D721Med (cell line): ENCODE measurements at places on chromosomes 2 and 18.

GRCh38 chr2:207640661-207641060 is 15.5 kb upstream of the METTL21A start:
- no peak for DNase-seq

DNA sequence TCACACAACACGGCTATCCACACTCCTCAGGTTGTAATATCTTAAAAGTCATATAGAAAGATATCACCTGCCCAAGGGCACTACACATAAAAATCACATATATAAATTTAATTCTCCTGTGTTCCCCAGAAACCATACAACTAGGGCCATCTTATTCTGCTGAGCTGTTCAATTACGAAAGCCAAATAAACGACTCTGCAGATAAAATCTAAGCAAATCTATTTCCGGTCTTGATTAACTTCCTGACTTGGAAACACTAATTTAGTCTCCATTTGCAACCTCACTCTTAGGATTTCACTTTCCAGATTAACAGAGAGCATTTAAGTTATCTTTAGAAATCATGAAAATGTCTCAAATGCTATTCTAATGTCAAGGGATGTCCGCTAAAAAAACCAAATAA is 23.9 kb upstream of the STK17B start:
- no peak for DNase-seq

DNA sequence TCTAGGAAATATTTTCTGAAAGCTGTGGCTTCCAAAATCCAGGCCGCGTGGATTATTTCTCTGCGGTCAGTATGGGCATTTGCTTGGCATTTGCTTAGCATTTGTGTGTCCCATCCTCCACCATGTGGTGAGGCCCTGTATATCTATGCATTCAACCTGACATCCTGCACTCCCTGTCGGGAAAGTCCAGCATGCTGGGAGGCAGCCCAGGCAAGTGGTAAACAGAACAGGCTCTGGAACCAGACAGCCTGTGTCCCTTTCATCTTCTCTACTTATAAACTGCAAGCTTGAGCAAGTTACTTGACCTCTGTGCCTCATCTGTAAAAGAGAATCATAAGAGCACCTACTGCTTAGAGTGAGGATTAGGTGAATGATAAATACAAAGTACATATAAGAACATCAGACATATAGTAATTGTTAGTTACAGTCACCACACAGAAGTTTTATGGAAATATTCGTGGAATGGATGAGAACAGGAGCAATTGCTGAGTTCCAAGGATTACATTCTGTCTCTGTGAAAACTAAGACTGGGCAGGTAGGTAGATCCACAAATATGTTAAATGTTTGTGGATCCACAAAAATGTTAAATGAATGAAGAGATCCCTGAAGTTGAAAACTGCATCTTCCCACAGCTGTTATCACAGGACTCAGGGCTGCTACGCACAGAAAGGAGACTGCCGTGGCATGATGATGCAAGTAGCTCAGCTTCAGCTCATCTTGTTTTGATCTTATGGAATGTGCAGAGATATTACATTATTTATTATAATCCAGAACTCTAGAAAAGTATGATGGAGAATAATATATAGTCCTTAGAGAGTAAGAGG is 317.0 kb upstream of the MMADHC start:
- DNase-seq, result no peak

GRCh38 chr2:238259061-238260020 is 19.5 kb upstream of the HES6 start:
- DNase-seq, result no peak

GRCh38 chr2:44016282-44016681 is 20.5 kb upstream of the LRPPRC start:
- DNase-seq, result no peak

DNA sequence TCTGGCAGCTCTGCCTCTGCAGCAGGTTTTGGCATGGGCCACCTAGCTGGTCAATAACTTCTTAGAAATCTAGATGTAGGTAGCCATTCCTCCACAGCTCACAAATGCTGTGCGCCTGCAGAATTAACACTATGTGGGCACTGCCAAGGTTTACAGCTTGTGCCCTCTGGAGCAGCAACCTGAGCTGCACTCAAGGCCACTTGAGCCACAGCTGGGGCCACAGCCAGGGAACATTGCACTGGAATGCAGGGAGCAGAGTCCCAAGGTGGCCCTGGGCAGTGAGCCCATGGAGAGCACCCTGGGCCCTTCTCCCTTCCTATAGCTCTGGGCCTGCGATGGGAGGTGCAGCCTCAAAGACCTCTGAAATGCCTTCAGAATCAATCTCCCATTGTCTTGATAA is 365.3 kb downstream of the SATB2 start:
- DNase-seq, result no peak

DNA sequence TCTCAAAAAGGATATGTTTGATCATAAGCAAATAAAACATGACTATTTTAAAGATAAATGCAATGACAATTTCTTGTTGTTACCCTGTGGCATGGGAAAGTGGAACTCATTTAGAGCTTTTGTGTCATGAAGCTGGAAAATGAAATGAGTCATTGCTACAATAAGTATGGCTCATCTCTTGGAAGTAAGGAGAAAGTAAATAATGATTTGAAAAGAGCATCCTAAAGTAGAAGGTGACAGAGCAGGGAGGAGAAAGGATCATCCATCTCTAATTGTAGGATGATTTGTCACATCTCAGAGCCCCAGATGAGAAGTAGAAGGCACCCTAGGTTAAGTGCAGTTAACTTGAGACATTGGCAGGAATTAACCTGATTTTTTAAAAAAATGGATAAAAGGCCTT is 200.5 kb downstream of the CPS1 start:
- no peak for DNase-seq

GRCh38 chr2:239932881-239933735 is 92.0 kb downstream of the NDUFA10 start:
- DNase-seq, result no peak

DNA sequence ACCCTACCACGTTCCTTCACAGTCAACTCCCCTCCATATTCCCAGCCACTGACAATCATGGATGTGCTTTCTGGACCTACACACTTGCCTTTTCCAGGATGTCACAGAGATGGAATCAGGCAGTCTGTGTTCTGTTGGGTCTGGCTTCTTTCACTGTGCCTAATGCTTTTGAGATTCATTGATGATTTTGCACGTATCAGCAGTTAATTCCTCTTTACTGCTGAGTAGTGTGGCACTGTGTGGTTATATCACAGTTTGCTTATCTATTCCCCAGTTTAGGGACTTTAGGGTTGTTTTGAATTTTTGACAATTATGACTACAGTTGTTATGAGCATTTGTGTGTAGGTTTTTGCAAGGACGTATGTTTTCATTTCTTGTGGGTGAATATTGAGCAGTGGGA is 191.7 kb downstream of the ACKR3 start:
- DNase-seq, result no peak

GRCh38 chr2:88329815-88330603 is 122.5 kb downstream of the FOXI3 start:
- DNase-seq, result no peak

DNA sequence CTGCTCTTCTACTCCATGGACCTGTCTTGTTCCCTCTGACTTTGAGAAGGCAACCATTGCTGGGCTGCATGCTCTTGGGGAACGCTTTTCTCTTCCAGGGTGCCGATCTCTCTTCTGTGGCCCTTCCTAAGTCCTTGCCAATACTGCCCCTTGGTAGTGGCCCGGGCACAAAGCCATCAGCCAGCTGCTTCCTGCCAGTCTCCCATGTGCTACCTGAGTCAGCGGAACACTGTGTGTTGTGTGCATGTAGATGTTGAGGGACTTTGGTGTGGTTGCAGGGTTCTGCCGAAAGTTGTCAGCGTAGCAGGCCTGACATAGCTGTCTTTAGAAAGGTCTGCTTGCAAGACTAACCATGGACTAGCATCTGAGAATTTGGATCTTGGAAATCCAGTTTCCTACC is 35.4 kb downstream of the MGAT5 start:
- DNase-seq, result no peak

- no peak for DNase-seq
Measured at GRCh38 chr2:12010059-12010458, 263.6 kb downstream of the LPIN1 start.

DNA sequence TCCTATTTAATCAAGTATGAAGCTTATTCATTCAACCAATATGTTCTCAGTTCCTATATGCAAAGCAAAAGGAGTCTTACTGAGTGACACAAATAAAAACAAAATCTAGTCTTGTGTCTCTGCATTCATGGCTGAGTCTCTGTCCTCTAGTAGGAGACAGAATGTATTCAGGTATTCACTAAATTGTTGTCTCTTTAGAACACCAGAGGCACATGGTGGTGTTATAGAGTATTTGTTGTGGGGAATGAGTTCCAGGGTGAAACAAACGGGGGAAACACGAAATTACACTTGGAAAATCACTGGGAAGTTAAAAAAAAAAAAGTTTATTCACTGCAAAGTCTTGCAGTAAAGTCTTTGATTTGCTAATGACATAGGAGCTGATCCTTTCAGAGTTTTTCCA is 131.7 kb upstream of the FSHR start:
- DNase-seq, result no peak

- no peak for DNase-seq
Measured at GRCh38 chr2:10362096-10362897, 59.6 kb downstream of the HPCAL1 start.

DNA sequence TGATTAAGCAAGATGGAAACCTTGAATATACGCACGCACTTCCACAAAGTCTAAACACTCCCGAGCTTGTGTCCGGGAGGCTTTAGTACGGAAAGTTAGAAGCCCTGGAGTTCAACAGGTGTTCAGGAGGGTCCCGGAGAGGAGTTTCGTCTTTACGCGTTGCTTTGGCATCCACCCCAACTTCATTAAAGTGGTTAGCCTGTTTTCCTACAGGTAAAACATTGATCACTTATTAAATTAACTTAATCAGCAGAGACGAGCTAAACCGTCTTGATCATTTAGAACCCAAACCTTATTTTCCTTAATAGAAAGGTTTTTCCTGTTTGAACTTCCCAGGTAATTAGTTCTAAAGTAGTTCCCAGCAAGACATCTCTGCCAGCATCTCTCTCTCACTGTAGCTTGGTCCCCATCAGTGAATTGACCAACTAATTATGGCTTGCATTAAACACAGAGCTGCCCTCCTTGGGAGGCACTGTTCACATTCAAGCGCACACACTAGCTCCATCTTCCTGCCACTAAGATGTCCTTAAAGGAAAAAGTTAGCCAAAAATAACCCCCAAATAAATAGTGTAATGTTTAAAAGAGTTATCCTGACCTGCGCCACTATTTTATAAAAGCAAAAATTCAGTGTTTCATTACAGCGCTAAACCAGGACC is 1.4 kb downstream of the NPAS2 start:
- no peak for DNase-seq

DNA sequence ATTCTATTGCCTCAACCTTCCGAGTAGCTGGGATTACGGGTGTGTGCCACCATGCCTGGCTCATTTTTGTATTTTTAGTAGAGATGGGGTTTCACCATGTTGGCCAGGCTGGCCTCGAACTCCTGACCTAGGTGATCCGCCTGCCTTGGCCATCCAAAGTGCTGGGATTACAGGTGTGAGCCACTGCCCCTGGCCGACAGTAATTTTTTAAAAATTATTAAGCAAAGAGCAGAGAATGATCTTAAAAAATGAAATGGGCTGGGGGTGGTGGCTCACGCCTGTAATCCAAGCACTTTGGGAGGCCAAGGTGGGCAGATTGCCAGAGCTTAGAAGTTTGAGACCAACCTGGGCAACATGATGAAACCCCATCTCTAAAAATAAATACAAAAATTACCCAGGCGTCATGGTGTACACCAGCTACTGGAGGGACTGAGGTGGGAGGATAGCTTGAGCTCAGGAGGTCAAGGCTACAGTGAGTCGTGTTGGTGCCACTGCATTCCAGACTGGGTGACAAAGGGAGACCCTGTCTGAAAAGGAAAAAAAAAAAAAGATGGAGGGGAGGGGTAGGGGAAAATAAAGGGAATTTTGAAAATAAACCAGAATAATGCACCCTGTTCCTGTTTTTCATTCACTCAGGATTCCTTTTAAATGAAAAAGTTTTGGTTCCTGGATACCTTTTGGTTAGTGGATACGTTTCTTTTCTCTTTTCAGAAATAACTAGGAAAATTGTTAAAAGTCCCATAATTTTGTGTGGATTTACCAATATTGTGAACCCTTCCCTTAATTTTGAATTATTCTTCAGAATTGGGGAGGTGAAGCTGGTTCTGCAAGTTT is 33.9 kb downstream of the MAP4K4 start:
- DNase-seq, result no peak

GRCh38 chr2:101121174-101121573 is 30.0 kb downstream of the TBC1D8 start:
- DNase-seq, result no peak

DNA sequence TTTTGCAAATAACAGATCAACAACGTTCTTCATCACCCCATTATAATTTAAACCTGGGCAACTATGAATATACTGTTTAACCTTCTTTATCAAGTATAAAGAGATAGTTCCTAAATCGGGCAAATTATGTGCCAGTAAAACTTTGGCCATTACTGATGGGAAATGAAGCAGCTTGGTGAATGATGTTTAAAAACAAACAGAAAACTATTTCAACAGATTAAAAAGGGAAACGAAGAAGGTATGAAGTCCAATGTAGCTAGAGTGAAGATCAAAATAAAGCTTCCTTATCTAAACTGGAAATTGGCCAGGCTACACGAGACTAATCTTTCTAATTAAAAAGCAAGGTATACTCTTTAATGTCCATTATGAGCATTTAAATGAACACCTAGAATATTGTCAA is 6.7 kb upstream of the RBBP8 start:
- no peak for DNase-seq

DNA sequence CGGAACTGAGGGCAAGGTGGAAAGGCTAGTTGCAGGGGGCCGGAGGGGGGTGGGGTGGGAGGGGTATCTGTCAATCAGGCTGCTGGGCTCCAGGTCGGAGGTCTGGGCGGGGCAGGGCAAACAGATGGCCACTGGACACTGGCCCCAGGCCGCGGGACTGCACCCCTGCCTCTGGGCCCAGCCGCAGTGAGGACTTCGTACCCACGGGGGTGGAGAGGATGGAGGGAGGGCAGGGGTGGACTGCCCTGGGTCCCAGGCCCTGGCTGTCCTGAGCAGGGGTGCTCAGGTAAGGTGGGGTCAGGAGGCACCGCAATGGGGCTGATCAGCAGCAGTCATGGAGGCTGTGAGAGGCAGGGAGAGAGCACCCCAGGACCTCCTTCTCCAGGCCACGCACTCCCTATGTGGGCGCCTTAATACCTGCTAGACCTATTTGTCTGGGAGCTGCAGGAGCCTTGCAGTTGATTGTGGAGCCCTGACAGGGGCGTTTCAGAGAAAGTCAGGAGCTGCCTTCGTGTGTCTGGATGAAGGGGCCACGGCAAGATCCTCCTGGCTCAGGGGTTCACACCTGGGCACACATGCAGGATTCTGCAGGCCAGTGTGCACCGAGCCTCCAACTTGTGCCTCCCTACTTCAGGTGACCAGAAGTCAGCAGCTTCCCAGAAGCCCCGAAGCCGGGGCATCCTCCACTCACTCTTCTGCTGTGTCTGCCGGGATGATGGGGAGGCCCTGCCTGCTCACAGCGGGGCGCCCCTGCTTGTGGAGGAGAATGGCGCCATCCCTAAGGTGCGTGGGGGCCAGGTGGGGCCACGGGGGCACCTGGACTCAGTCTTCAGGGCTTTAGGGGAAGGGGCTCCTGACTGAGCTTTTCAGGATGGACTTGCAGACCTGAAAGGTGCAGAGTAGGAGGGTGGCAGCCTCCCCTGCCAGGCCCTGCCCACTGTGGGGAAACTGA is 1.5 kb downstream of the CTDSP1 start:
- DNase-seq, result no peak

GRCh38 chr2:160736148-160737028 is 242.8 kb upstream of the RBMS1 start:
- no peak for DNase-seq

- no peak for DNase-seq
Measured at GRCh38 chr18:61606068-61606660, 272.9 kb downstream of the CDH20 start.
